ENCODE measurements at places on chromosomes 7 and 10. TPM values are rescaled to one million over a fixed set of nuclear protein-coding genes. Genes with fewer than 3 reads are reported as not detected.

The NUB1 gene
- total RNA-seq, result 48.3 TPM

The SRRM3 gene
- 0.33 TPM for total RNA-seq

The RARRES2 gene
- 226 TPM for total RNA-seq

The CFAP46 gene
- total RNA-seq, result 0.60 TPM

The CYP3A7 gene
- 1.0 TPM for total RNA-seq

The INHBA gene
- 6.7 TPM for total RNA-seq

The FIS1 gene
- total RNA-seq, result 192 TPM

The USP6NL gene
- total RNA-seq, result 19.0 TPM

The MMP21 gene
- 0.13 TPM for total RNA-seq

DNA sequence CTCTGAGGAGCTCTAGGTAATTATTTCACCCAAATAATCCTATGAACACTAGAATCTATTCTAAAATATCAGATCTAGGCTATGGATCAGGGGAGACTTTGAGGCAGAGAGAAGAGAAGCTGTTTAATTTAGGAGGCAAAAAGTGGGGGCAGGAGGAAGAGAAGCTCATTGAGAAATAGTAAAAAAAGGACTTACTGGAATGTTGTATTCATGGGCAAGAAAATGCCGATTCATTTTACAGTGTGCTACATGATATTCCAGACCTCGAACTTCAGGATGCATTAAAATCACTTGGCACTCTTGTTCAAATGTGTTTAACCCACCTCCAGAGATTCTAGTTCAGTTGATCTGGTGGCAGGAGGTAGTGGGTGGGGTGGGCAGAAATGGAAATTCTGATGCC lies 109.5 kb upstream of the ITGB1 start:
- no peak for DNase-seq

GRCh38 chr10:114389426-114389825 lies 14.9 kb downstream of the AFAP1L2 start:
- no peak for DNase-seq

- no peak for DNase-seq
Measured at GRCh38 chr7:158372400-158373342, 215.0 kb downstream of the PTPRN2 start.

GRCh38 chr7:72504061-72504706 lies 92.0 kb upstream of the CALN1 start:
- no peak for DNase-seq

DNA sequence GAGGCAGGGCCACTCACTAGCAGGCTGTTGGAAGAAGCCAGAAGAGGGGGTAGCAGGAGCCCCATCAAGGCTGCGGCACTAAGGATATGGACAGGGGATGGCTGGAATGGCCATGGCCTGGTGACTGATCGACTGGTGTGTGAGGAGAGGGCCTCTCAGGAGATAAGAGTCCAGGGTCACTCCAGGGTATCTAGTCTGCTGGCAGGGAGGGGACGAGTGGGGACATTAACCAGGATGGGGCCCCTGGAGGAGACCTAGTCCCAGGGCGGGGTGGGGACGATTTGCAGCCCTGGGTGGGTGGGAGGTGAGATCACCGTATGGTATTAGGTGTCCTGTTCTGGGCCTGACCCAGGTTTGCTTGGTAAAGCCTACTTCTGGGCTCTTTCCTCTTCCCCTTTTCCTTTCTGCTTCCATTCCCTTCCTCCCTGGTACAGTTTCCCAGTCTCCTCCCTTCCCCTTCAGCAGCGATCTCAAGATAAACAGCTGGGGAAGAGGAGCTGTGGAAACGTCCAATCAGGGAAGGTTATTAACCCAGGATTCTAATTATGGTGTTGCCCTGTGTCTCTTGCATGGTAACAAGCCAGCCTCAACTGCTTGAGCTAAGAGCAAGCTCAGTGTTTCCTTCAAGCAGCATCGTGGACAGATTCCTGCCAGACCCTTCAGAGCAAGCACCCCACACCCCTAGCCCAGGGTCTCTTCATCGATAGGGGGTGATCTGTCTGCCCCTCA lies 233.2 kb downstream of the RPS24 start:
- no peak for DNase-seq

DNA sequence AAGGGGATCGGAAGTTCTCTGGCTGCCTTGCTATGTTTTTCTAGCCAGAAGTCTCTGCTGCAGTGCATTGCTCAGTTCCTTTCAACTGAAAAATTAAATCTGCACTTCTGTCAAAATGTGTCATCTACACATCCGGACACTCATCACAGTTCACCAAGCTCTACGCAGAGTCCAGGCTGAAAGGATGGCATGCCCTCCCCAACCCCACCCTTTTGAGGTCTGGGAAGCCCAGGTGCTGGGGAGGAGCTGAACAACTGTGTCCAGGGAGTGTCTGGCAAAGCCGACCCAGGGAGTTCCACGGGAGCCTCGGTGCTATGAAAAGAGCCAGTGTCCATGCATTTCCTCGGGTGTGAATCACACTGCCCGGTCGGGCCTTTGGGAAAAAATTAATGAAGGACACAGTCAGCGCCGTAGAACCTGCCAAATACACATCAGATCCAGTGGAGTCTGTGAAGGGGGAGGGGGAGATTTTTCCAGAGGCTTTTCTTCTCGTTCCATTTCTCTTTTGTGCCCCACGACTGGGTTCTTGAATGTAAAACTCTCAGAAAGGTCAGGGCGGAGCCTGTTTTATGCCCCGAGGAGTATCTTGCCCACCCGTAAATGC lies 757 bp upstream of the PALS2 start:
- no peak for DNase-seq

- no peak for DNase-seq
Measured at GRCh38 chr7:98777051-98777450, 92.8 kb downstream of the TMEM130 start.

DNA sequence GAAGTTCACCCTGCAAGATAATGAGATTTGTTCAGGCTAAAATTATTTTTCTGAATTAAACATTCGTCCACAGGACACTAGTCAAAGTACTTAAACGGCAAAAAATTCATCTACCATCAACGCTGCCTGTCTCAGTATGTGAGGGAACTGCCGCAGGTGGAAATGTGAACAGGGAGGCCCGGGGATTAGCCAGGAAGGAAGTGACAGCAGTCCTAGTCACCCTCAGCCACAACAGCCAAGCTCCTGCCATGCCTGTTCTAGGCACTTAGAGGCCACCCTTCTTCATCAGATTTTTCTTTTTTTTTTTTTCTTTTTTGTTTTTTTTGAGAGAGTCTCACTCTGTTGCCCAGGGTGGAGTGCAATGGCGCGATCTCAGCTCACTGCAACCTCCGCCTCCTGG lies 9.4 kb downstream of the NUDT5 start:
- no peak for DNase-seq

DNA sequence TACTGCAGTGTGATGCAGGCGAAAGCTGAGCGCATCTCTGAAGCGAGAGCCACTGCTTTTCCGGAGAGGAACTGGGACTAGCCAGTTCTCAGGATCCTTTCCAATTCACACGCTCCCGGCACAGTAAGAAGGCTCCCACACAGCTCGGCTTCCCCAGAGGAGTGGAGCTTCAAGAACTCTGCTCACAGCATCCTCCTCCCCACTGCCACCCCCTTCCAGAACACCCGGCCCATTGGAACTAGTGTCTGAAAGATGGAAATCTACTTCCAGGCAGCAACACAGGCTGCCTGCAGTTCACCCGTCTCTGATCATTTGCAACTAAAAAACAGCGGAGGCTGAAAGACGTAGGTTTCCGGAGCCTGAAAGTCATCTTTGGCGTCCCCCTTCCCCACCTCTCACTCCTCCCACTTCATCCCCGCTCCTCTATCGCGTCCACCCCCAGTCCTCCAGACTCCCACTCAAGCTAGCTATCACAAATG lies at the start of gene DGKB:
TSS of gene DGKB (minus strand) at position 163 of the 479 bp plus-strand sequence.
- no peak for DNase-seq

- DNase-seq, result no peak
Measured at GRCh38 chr10:70673043-70673928, 980 bp downstream of the ADAMTS14 start.

DNA sequence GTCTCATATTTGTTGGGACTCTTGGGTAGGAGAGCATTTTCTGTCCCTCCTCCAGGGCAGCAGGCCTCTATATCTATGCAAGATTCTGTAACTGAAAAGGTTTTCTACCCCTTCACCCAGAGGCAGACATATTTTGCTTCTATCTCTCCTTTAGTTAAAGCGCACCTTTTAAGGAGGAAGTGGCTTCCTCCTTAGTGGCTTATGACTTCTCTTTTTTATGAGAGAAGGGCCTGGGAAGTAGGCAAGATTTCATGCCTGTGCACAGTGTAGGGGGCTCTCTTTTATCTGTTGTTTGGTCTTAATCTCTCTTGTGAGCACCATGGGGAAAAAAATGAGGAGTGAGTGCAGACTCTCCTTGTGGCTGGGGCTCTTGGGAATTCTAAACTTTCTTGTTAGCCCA lies 122.1 kb downstream of the LRMDA start:
- no peak for DNase-seq

DNA sequence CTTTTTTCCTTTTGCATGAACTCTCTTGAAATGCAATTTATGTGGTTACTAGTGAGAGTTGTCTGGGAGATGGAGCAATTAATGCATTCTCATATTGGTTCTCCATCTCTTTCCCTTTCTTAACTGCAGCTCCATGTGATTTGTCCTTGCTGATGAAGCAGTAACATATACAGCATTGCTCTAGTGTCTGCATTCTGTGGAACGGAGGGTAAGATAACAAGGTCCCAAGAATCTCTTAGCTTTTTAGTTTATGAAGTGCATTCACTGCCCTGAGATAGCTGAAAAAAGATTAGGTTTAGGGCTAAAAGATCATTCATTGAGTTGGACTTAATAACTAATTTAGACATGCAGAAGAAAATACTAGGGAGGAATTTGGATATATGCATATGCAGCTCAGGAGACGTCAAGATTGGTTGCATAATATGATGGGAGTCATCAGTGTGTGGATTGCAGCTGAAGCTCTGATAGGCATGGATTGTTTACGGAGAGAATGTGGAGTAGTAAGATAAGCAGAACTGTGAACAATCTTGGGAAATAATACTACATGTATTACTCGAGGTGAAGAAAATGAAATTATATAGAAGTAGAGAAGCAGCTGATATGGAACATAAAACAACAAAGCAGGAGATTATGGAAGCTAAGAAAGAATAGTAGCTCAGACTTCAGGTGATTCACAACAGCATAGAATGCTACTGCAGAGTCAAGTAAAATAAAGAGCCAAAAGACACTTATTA lies 404.7 kb downstream of the ARL4A start:
- DNase-seq, result no peak

DNA sequence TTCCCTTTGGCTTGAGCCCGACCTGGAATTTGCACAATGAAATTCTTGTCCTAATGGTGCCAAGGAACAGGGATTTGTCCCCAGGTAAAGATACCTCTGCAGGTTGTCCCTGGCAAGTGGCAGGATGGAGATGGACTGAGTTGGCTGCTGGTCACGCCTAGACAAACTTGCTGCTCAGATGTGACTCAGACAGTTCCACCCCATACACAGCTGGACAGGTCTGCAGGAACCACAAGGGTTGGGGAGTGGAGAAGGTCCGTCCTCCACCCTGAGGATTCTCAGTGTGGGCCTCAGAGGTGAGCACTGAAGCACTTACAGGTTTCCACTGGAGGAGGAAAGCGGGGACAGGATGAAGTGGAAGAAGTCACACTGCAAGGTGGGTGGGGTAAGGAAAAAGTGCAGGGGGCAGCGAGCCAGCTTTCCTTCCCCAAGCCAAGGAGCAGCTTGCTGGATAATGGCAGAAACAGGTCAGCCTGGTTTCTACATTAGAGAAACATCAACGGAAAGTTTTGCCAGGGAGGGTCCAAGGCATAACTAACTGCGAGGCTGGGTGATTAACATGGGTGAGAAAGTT lies 20.5 kb downstream of the ITPRIP start:
- no peak for DNase-seq

DNA sequence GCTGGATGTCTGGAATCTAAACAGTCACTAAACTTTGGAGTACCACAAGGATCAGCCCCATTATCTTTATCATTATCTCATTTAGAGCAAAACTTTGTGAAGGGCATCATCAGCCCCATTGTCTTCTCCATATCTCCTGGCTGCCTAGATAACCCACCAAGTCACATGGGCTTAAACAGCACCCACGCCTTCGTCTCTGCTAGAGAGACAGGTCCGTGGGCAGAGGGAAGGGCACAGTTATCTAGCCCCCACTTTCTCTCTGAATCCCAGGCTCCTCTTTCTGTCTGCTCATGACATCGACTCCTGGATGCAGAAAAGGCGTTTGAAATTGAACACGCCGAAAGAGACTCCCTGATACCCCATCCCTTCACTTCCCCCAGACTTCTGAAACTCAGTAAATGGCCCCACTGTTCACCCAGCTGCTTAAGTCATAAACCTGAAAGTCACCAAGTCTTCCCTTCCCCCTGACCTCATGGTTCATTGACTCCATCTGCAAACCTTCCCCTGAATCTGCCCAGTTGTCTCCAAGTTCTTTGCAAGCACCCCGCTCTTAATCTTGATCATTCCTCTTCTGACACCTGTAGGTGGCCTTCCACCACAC lies 20.9 kb upstream of the PARD3 start:
- DNase-seq, result no peak

DNA sequence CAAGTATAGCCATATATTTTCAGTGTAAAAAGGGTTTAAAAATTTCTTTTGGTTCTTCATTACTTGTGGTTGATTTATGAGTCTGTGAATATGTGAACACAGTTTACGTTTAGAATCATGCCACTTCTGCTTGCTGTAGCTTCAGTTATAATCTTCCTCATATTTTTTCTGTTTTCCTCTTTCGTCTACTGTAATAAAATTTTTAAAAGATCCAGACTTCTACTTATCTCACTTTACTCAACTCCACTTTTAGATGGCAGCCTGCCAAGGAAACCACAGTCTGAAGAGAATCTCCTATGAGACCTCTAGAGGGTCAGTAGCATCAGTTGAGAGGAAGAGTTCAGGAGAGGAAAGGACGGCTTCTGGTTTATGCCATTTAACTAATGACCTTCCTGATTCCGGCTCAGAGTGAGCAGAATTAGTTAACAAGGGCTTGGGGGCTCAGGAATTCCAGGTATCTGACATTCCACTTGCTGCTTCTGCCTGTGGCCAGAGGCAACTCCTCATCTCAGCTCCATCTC lies 21.4 kb downstream of the CREB5 start:
- DNase-seq, result no peak

- DNase-seq, result no peak
Measured at GRCh38 chr7:47420122-47420780, 161.7 kb downstream of the TNS3 start.

- DNase-seq, result no peak
Measured at GRCh38 chr10:100600218-100600617, 64.5 kb downstream of the HIF1AN start.

GRCh38 chr7:142611566-142612236 lies 137.6 kb upstream of the PRSS1 start:
- DNase-seq, result no peak
